ENCODE measurements at places on chromosomes 2 and 18. TPM values are rescaled to one million over a fixed set of nuclear protein-coding genes. Genes with fewer than 3 reads are reported as not detected.

APCDD1 gene
- not detected for total RNA-seq

ANKRD62 gene
- total RNA-seq, result not detected

LINC00305 gene
- total RNA-seq, result not detected

MYO5B gene
- total RNA-seq, result 9.2 TPM

COL6A3 gene
- 0.21 TPM for total RNA-seq
